ENCODE measurements at places on chromosomes 7 and 10.

DNA sequence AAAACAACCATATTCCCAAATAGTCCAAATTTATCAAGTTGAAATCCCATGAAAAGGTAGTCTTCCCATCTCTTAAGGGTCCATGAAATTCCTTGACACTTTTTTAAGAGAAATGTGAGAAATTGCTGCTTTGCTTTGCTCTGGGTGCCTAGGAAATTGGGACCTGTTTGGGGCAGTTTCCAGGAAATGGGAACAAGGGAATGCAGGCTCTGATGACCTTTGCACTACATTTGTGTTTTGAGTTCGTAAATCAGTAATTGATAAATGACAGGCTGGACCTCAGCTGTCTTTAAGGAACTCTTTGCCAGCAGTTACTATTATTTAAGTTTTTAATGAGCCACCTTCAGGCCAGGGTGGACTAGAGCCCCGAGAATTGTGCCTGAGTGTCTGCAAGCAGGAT, 203.5 kb downstream of the LRMDA start:
- no peak for DNase-seq

DNA sequence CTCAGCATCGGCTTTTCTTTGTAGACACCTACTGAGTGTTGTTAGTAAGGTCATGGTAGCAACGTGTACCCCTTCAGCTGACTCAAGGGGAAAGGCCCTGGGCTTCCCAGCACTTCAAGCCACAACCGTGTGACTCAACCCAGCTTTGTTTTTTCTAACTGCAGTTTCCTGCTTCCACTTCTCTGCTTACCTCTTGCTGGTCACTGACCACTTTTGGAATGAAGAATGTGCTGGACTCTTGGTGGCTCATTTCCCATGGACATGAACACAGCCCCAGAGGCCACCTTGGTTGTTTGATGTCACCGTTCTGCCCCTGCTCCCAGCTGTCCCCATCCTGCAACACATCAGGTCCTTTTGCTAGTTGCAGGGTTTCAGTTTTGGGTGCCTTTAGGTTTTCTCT, 69.5 kb upstream of the ZNF438 start:
- DNase-seq: no peak

DNA sequence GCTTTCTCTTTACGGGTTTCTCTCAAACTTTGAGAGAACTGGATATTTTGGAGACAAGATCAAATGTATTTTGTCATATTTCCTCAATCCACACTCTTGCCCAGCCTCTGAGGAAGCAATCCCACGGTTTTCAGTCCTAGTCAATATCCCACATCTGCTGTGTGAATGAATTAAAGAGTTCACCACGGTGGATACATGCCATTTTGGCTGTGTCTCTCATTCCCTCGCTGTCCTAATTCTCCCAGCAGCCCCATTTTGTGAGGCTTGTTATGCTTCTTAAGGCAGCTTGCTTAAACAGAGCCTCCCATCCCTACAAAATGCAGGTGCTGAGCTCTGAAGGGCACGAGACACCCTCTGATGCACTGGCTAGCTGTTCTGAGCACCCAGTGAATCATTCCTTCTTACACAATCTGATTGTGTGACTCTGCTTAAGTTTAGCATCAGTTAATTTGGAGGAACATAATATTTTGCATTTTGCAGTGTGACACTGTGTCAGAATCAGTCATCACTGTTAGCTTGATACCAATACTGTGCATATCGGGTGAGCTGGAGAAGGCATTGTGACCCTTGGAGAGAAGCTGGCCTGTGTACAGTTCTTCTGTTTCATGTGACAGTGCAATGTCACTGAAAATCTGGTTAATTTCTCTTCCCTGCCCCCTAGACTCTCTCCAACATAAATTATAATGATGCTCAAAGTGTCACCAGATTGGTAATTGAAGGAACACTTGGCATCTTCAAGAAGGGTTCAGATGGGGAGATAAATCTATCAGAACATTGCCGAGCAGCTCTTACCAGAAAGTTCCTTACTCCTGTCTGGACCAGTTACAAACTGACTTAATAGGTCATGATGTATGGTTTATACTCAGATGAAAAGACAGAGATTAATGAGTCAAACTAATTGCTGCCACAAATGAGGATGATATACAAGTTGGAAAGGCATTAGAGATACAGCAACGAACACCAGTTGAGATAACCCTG, 103.7 kb upstream of the AOAH start:
- DNase-seq: no peak

GRCh38 chr10:100579261-100580090, 43.7 kb downstream of the HIF1AN start:
- peak; percentile 32 for DNase-seq

GRCh38 chr10:104521901-104522694, 119.0 kb upstream of the SORCS3 start:
- no peak for DNase-seq

DNA sequence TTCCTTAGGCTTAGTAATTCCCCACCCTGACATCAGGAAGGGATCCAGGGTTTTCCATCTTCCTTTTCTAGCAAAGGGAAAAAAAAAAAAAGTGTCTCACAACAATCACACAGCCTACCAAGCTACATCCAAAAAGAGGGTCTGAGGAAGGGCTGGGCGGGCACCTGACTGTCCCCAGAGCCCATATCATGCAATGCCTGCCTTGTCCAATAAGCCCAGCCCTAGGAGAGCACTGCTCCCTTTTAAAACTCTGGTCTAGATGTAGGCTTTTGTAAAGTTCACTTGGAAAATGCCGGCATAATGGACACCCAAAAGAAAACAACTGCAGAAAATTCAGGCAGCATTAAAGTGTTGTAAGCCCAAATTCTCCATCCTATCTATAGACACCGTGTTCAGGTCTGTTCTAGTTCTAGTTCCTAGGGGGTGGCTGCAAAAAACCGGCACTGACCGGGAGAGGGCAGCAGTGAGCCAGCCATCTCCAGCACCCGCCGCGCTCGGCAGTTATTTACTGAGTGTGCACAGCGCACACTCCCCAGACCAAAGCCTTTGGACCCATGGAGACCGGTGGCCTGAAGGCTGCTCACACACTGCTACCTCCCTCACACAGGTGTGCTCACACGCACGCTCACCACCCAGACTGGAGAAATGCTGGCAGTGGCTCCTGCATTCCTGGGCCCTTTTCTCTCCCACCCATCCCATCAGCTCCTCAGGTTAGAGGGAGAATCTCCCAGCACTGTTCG, 48.7 kb downstream of the PODXL start:
- DNase-seq: peak; percentile 87

GRCh38 chr7:104135760-104136558, 71.9 kb downstream of the ORC5 start:
- no peak for DNase-seq

- peak; percentile 95 for DNase-seq
These were observed 472.1 kb upstream of the SEMA3A start for GRCh38 chr7:84666651-84667050.

GRCh38 chr7:55094092-55094690, 75.4 kb downstream of the EGFR start:
- DNase-seq: no peak

DNA sequence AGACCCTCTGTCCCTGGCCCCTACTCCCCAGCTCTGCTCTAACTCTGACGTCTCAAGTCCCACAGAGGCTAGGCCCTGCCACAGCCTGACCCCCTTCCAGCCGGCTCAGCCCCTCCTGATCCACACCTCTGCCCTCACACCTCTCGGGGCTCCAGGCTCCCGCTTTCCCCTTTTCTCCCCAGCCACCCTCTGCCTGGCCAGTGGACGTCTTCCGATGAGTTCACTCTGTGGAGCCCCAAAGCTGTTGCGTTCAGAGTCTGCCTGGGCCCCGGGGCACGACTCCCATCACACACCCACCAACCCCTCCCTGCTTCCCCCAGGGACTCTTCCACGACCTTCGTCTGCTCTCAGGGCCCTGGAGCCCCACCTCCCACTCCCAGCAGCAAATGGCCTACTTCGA, 18.4 kb upstream of the TBRG4 start:
- no peak for DNase-seq

GRCh38 chr7:13276977-13277376, 589.5 kb downstream of the ARL4A start:
- DNase-seq: peak; percentile 22

- no peak for DNase-seq
These were observed 122.9 kb downstream of the GRID1 start for GRCh38 chr10:86243651-86244155.
